ENCODE measurements at places on chromosomes 7 and 10. TPM values are rescaled to one million over a fixed set of nuclear protein-coding genes. Genes with fewer than 3 reads are reported as not detected.

GRCh38 chr7:99000196-99000903 lies 122.0 kb downstream of the TRRAP start:
- no peak for DNase-seq

SSC4D gene
- 1.1 TPM for total RNA-seq

NANOS1 gene
- 3.0 TPM for total RNA-seq

- no peak for DNase-seq
Measured at GRCh38 chr7:8214244-8214824, 47.6 kb downstream of the ICA1 start.

GRCh38 chr7:81234896-81235295 lies 316.0 kb upstream of the SEMA3C start:
- DNase-seq: no peak

GRCh38 chr7:100711369-100711768 lies 5.4 kb downstream of the POP7 start:
- no peak for DNase-seq

HSPA12A gene
- 7.4 TPM for total RNA-seq

GRCh38 chr10:97689559-97690020 lies 2.5 kb upstream of the AVPI1 start:
- no peak for DNase-seq

GRCh38 chr10:101758858-101759257 lies 17.1 kb downstream of the FGF8 start:
- DNase-seq: no peak

DNA sequence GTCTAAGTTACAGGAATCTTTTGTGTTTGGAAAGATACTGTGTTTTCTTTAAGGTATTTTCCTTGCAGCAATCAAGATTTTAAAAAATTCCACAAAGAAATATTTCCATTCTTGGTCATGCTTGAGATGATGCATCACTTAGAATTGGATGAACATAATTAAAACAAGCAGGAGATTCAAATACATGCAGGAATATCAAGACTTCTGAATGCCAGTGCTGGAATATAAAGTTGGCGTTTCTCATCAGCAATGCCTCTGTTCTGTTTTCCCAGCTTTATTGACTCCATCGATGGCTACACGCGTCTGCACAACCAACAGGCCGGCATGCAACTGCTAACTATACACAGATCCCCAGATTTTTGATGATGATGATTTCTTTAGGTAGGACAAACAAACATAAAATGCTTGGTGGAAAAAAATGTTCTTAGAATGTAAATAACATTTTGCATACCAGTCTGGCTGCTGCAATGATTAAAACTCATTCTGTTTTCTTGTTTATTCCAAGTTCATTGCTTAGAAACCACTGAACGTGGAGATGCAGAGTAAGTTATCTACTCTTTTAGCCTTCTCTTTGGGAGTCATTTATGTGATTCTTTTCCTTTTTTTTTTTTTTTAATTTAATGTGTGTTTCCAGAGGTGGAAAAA lies 91.3 kb upstream of the FAM171A1 start:
- DNase-seq: no peak

DNA sequence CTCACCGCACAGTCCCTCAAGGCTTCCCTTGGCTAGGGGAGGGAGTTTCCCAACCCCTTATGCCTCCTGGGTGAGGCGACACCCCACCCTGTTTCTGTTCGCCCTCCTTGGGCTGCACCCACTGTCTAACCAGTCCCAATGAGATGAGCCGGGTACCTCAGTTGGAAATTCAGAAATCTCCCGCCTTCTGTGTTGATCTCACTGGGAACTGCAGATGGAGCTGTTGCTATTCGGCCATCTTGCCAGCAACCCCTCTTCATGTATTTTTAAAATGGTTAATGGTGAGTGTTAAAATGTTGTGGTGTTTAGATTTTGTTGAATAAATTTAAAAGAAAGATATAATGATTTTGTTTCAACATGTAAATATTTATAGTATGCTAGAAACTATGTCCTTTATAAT lies 22.0 kb downstream of the UMAD1 start:
- DNase-seq: no peak

- no peak for DNase-seq
Measured at GRCh38 chr10:133212853-133213494, 17.0 kb upstream of the UTF1 start.

- peak; percentile 68 for DNase-seq
Measured at GRCh38 chr7:38215735-38216670, 38.0 kb downstream of the STARD3NL start.

DNA sequence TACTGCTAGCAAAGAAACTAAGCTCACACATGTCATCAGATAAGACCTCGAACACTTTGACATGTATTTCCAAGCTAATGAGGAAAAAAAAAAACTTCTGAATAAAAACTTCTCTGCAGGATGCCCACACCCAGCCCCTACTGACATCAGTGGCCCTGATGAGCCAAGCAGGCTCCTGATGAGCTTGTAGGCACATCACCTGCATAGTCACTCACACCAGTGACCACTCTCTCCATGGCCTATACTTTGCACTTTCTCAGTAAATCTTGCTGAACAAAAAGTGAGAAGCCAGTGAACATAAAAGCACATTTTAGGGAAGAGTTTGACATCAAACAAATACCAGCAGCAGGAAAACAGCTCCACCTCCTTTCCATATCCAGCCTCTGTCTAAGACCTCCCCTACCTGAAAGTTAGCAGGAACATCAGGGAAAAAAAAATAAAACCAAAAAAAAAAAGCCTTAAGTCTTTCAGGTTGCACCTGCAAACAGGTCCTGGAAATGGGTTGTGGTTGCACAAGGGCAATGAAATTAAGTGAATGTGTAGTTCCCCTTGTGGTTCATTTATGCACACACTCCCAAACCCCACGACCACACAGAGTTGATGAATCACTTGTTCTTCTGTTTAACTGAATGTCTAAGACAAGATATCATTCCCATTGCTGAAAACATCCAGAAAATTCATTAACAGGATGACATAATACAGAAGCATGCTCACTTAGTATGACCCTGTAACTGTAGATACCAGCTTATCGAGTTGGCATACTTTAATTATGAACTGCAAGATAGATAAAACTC lies 205.2 kb upstream of the PDE1C start:
- no peak for DNase-seq

Measured in neural crest cell (in vitro differentiated cells).